ENCODE measurements at places on chromosomes 3 and 15.

- no peak for DNase-seq
Observed at GRCh38 chr3:74049444-74049843, 424.7 kb upstream of the PDZRN3 start.

DNA sequence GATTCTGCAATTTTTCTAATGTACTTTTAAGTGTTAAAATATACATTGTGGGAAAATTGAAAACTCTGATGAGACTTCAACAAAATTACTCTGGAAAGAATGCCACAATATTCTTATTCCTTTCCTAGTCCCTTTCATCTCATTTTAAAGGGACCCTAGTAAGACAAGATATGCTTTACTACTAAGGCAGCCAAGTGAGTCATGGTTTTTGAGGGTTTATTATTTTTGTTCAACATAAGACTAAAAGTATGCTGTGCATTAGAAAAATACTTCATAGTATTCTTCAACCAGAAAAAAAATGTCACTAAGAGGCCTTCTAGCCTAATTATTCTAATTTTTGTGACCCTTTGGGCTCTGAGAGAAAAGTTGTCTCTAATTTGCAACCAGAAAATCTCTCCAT lies 7.4 kb downstream of the IL12A start:
- no peak for DNase-seq

DNA sequence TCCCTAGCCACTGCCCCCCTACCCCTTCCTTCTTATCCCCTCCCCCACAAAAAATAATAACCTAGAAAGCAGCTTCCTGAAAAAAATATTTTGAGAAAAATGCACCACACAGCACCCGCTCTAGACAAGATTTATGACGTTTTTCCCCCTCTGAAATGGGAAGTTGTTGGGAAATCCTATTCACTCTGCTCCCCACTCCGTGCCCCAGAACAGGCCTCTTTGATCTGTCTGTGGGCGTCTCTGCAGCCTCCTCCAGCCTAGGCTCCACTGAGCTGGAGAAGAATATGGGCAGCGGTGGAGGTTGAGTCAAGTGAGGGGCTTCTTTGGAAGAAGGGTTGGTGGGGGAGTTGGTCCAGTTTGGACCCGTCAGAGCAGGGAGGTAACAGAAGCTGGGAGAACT lies 28.5 kb upstream of the POLG start:
- DNase-seq: no peak

- no peak for DNase-seq
Observed at GRCh38 chr3:126945171-126945721, 37.7 kb upstream of the PLXNA1 start.

GRCh38 chr3:175378348-175378747 lies 519.2 kb downstream of the NAALADL2 start:
- no peak for DNase-seq

- DNase-seq: no peak
Observed at GRCh38 chr3:119145500-119146167, at the start of gene TEX55. Gene TEX55, plus strand, starts transcription at chr3:119146165. Its CDS starts 25 bp downstream, at chr3:119146190.

DNA sequence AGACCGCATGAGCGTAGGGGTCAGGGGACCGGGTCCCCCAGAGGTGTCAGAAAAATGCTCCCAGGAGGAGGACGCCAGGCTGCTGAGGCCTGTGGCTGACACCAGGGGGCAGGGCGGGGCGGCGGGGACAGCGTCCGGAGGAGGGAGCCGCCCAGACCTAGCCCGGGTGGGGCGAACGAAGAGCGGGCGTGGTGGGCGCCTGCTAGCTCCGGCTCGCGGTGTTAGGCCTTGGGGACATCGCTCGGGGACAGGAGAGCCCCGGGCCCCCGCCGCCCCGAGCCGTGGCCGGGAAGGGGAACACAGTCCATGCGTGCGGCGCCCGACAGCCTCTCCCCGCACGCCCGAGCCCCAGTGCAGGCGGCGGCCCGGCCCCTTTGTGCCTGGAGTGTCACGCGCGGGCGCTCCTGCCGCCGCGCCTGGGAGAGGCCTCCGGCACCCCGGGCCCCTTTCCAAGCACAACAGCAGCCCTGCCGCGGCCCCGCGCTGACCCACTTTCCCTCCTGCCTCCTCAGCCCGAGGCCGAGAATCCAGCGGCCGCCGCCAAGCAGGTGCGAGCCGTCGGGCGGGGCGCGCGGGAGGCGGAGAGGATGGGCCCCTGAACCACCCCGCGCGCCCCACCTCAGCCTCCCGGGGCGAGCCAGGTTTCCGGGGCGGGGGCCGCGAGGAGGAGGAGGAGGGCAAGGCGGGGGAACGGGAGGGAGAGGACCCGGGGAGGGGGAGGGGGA lies 111.0 kb upstream of the KLF13 start:
- peak; percentile 70 for DNase-seq

- no peak for DNase-seq
Observed at GRCh38 chr3:134677196-134677986, 26.6 kb upstream of the KY start.

DNA sequence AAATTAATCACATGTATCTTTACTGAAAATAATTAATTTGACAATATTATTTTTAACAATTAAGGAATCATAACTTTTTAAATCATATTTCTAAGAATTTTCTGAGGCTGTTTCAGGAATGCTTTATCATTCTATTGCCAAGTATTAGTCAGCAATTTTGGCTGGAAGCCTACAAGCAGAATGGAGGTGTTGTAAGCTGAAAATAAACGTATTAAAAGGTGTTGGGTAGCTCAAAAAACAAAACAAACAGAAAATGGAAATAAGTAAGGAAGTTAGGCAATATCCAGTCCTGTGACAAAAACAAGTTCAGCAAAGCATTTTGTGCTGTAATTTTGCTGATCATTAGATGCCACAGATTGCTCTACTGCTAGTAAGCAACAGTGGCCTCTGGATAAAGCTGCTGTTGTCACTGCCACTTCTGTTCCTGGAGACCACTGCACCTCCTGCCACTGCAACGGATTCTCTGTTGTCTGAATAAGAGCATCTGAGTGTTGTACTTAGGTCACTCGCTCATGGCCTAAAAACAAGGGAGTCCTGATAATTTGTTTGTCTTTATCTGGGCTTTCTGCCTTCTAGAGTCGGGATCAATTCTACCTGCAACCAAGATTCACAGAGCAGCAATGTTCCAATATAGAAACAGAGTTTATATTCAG lies 63.5 kb upstream of the SLITRK3 start:
- DNase-seq: no peak

DNA sequence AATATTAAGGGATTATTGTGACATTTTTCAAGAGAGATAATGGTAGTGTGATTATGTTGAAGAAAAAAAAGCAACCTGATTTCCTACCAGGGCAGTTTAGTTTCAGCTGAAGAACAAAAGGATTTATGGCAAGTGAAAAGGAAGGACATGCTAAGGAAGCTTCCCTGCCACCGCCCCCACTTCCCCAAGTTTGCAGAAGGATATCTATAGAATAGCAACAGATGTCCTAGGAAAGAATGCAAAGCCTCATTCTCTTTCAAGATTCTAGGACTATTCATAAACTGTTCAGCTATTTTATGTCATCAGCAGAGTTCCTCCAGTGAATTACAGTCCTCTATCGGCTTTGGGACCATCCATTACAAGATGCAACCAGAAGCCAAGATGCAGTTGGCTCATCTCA lies 160.8 kb downstream of the SATB1 start:
- no peak for DNase-seq

DNA sequence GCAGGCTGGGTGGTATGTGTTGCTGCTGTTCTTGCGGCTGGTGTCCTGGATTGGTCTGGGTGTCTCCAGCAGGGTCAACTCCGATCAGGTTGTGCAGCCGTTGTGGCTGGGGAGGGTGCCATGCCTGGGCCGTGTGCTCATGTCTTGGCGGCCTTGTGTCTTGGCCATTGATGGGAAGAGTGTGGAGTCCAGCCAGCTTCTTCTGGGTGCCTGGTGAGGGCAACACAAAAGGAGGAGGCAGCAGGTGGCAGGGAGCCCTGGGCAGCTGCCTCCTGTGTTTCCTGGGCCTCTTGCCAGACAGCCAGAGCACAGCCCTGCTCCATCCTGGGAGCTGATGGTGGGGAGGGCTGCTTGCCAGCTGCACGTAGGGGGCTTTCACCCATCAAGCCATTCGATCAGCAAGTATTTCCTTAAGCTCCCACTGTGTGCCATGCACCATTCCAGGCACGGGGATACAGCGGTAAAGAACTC lies 4.3 kb downstream of the CHAC1 start:
- no peak for DNase-seq

- no peak for DNase-seq
Observed at GRCh38 chr15:34789326-34789725, 6.0 kb downstream of the ACTC1 start.

- no peak for DNase-seq
Observed at GRCh38 chr3:185309795-185310194, 53.1 kb upstream of the MAP3K13 start.

GRCh38 chr15:49286649-49287404 lies 116.8 kb downstream of the GALK2 start:
- DNase-seq: no peak

DNA sequence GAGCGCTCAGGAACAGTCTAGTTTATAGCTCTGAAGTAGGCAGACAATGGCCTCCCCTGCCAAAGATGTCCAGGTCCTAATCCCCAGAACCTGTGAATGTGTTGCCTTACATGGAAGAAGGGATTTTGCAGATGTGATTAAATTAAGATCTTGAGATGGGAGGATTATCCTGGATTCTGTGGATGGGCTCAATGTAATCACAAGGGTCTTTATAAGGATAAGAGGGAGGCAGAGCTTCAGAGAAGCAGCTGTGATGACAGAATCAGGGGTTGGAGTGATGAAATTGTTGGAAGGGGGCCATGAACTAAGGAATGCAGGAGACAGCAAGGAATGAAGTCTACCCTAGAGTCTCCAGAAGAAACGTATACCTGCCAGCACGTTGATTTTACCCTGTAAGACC lies 14.0 kb upstream of the GK5 start:
- DNase-seq: no peak

GRCh38 chr15:73867956-73868355 lies 5.4 kb upstream of the TBC1D21 start:
- DNase-seq: no peak

DNA sequence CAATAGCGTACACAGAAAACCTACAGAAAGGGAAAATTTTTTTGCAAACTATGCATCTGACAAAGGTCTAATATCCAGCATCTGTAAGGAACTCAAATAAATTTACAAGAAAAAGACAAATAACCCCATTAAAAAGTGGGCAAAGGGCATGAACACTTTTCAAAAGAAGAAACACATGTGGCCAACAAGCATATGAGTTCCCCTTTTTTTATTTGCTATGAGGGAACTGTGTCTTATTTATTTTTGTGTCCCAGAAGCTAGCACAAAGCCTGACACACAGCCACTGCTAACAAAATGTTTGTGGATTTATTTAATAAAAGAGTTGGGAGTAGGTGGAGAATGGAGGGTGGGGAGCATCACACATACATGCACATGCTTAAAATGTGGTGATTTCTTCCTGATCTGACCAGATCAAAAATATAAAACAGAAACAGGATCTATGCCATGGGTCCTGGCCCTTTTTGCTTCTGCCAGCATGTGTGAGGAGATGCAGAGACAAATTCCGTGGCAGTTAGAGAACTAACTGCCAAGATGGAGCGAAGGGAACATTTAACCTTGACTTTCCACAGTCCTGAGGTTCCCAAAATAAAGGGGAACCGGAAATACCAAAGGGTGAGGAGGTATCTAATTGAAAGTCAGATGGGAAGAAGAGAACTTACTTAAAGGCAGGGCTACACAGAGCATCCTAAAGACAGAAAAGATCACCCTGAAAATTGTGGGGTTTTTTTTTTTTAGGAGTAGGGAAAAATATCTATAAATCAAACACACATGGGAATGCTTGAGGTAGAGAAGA lies at the start of gene TMEM202:
TSS of gene TMEM202 (plus strand) at position 510 of the 793 bp plus-strand sequence. CDS start at position 532, 22 bp downstream.
- no peak for DNase-seq

GRCh38 chr15:100529556-100529955 lies 806 bp upstream of the CERS3 start:
- no peak for DNase-seq

DNA sequence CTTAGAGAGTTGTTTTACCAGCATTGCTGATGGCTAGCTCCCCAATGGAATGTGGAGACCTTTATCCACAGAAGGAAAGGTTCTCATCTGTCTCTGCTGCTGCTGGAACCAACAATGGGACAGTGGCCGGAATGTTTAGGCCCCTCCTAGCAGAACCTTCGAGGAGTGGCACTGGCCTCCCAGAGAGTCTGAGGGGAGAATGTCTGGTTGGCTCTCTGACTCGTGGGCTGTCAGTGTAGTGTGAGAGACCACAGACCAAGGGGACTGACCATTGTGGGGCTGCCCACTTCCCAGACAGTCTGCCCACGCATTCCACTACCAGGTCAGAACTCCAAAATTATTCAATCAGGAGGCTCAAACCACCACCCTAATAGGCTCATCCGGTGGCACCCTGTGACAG lies 5.1 kb downstream of the RASL12 start:
- DNase-seq: no peak

GRCh38 chr3:75272691-75273090 lies 391.4 kb upstream of the FRG2C start:
- no peak for DNase-seq

GRCh38 chr3:12716605-12717151 lies 42.4 kb downstream of the TMEM40 start:
- DNase-seq: no peak

DNA sequence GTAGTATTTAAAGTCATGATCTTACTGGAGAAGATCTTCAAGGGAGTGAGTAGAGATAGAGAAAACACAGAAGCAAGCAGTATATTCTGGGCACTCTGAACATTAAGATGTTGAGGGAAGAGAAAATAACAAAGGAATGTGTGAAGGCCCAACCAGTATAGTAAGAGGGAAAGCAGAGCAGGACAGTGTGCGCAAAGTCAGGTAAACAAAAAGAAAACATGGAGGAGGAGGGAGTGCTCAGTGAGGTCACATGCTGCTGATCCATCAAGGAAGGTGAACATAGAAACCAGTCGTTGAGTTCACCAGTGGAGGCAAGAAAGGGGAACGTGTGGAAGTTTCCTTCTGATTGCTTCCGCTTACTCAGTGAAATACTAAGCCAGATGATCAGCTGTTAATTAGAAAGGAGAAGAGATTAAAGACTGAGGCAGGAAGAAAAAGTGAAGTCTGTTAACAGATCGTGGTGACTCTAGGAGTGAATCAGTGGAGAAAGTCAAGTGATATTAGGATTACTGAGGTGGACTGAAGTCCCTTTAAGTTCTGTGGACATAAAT lies 47.2 kb downstream of the OPA1 start:
- no peak for DNase-seq

GRCh38 chr15:25985165-25985564 lies 122.0 kb upstream of the ATP10A start:
- no peak for DNase-seq

GRCh38 chr3:197462808-197463207 lies 93.0 kb downstream of the BDH1 start:
- no peak for DNase-seq

- no peak for DNase-seq
Observed at GRCh38 chr15:49314716-49315115, 108.3 kb upstream of the FGF7 start.

DNA sequence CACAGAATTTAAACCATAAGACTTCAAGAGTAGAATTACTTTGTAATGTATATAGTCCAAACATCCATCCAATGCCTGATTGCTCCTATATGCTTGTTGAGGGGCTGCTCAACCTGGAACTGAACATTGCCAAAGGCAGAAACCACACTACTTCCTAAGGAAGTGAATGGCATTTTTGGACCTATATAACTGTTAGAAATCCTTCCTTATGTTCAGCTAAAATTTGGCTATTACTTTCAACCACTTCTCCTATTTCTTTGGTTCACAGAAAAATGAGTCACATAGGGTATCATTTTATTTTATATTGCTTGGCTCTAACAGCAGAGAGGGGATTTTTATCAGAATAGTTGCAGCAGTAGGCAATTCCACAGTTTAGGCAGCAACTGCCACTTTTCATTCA lies 342.1 kb downstream of the SLC9A9 start:
- DNase-seq: no peak
